RWPE2 (cell line): ENCODE measurements at places on chromosomes 4 and X.

DNA sequence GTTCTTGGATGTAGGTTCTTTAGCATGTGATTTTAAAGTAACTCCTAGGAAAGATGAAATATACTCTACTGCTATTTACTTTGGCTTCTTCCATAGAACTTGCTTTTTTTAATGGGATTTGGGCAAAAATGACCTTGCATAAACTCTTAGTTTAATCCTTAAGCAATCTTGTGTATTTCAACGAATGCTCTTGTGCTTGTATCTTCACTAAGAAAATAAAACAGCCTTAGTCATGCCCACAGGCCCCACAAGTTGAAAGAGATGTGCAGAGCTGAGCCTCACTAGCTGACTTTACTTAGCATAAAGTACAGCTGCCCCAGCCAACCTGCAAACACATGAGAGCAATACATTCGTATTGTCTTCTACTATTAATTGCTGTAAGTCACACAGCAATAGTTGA, 1609.2 kb downstream of the STIM2 start:
- DNase-seq: no peak

GRCh38 chr4:38782452-38783108, at the start of gene TLR10:
Gene TLR10, minus strand, starts transcription at chr4:38782990. Its CDS starts 7,400 bp downstream, at chr4:38775590.
- DNase-seq: no peak

DNA sequence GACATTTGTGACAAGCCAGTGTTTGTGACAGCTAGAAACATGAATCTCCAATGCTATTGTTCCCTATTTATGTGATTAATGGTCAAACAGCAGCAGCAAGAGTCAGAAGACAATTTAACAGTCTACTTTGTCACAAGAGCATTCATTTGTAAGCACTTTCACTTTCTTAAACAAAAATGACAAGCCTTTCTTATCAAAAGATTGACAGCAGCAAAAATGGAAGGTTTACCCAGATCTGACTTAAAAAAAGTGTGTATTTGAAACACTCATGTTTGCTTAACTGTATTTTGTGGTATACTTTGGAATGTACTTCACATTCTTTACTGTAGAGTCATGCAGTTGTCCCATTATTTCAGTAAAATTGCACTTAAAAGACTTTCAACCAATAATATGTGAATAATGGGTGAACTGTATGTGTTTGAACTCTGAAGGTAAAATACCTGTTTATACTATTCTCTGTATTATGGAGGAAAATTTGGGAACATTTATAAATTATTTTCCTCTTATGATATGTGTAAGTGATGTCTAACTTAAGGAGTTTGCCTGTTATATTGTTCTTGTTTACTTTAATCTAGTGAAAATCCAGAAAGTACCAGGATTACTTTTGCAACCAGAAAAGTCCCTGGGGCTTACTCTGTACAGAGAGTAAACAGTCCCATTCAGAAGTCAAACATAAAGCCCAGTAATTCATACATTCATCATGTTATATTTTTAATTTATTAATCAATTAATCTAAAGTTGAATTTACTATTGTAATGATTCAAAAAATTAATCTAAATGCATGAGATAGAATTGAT, 314.9 kb upstream of the TRAM1L1 start:
- DNase-seq: no peak

- DNase-seq: no peak
Measured at GRCh38 chrX:80334583-80334982, 85.7 kb upstream of the TENT5D start.

- DNase-seq: no peak
Measured at GRCh38 chrX:129833153-129833990, 10.3 kb downstream of the ZDHHC9 start.

GRCh38 chrX:47222751-47223350, 4.4 kb downstream of the CDK16 start:
- no peak for DNase-seq

- DNase-seq: no peak
Measured at GRCh38 chr4:81635739-81636138, 164.0 kb upstream of the RASGEF1B start.

DNA sequence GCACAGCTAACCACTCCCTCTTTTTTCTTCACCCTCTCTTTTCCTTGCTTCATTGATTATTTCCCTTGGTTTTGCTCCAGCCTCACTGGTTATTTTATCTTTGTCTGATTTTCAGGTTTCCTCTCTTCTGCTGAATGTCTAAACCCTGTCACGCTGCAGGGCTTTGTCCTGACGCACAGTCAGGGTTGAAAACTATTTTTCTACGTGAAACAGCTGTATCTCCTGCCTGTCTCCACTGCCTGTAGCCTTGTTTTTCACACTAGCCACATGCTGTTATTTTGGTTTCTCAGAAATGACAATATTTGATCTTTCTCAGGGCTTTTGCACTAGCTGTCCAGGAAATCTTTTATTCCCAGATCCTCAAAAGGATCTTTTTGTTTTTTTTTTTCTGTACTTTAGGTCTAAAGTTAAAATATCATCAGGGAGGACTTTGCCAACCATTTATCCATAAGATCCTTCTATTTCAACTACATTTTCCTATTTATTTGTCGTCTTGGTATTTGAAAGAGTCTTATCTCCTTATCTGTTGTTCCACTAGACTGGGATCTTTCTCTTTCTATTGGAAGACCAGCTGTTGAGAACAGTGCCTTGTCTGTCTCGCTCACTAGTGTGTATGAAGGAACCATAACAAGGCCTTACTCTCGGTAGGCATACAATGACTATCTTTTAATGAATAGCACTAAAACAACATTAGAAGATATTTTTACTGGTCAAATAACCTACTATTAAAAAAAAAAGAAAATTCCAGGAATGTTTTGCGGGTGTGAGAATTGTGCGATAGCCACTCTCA, 164.3 kb downstream of the PDHA2 start:
- DNase-seq: no peak

GRCh38 chr4:189494407-189494806, 446.3 kb upstream of the FRG1 start:
- no peak for DNase-seq
